ENCODE measurements at places on chromosomes 16 and 17. TPM values are rescaled to one million over a fixed set of nuclear protein-coding genes. Genes with fewer than 3 reads are reported as not detected.

The KRTAP9-2 gene
- total RNA-seq: not detected

The PIRT gene
- not detected for total RNA-seq

The C17orf100 gene
- 2.2 TPM for total RNA-seq

The PABPN1L gene
- total RNA-seq: 0.09 TPM

The ARHGAP23 gene
- 6.4 TPM for total RNA-seq

The AHSP gene
- total RNA-seq: 1,651 TPM

The HS3ST2 gene
- total RNA-seq: 0.14 TPM

The TBC1D26 gene
- total RNA-seq: not detected

The VTN gene
- 1,668 TPM for total RNA-seq

The CCDC154 gene
- not detected for total RNA-seq

DNA sequence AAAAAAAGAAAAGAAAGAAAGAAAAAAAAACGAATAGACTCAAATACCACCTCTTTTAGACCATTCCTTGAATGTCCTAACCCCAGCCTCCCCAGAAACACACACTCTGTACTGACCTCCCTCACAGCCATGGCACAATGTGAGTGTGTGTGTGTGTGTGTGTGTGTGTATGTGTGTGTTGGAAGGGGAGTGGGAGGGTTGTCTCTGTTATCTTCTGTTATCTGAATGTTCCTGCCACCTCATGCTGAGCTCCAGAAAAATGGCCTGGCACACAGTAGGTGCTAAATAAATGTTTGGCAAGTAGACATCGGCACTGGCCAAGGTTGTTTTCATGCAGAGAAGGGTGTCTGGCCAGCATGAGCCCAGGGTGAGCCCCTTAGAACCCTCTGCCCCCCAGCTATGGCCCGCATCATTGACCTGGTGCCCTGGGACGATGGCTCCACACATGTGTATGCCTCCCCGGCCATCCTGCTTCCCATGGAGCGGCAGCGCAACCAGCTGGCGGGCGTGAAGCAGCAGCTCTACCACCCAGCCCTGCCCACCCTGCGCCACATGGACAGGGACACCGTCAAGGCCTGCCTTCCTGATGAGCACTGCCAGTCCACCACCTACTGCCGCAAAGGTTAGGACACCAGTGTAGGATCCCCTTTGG, 6.6 kb upstream of the CNGB1 start:
- no peak for DNase-seq

GRCh38 chr17:79865351-79866210, 26.3 kb upstream of the CBX4 start:
- no peak for DNase-seq

DNA sequence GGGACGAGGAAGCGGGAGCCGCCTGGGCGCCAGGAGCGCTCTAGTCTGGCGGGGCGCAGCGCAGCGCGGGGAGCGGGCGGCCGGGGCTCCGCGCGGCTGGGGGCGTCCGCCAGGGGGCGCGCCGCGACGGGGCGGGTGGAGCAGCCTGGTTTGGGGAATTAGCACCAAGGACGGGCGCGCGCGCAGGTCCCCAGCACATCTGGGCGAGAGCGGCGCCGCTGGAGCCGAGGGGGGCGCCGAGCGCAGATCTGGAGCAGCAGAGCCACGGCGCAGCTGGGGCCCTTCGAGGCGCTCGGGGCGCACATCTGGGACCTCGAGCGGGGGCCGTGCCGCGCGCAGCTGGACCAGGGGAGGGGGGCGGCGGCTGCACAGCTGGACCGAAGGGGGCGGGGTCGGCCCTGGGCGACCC, at the start of gene NXPH3:
NXPH3 (plus strand) TSS at position 193 of the 409 bp plus-strand sequence. CDS start 349 bp downstream, outside the sequence.
- peak; percentile 68 for DNase-seq

DNA sequence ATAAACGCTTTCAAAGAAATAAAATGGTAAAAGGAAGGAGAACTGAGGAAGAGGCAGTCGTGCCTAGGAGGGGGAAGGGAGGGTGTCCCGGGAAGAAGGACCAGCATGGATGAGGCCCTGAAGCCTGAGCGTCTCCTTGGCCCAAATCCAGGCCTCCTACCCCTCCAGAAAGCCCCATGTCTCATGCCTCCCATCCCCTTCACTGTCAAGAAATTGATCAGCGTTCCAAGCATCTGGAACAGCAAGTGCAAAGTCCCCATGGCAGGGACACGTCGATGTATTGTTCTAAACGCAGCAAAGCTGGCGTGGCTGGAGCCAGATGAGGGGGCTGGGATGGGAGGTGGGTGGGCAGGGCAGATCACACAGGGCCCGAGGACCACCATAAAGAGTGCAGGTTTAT, 22.6 kb downstream of the SEC14L5 start:
- no peak for DNase-seq

- DNase-seq: no peak
Measured at GRCh38 chr16:61277849-61278248, 758.4 kb downstream of the CDH8 start.

DNA sequence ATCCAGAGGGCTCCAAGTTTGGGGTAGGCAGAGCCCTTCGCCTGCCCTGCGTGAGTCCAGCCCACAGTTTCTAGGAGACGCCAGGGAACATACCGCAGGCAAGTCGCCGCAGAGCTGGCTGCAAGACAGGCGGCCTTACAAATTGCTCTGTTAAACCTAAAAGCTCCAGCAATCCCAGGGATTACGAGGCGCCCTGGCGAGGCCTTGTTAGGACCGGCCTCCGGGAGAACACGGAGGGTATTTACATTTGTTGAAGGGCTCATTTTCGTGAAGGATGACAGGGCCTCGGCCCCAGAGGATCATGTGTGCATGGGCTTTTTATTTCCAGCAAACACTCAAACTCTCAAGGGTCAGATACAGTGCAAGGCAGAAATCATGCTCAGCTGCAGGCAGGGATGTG, 77.6 kb upstream of the FOXF1 start:
- DNase-seq: no peak

GRCh38 chr16:1532081-1532760, 1.2 kb upstream of the TMEM204 start:
- no peak for DNase-seq

- peak; percentile 35 for DNase-seq
Measured at GRCh38 chr16:154217-155030, 2.0 kb downstream of the HBZ start.

GRCh38 chr17:77838748-77839697, 119.5 kb upstream of the TNRC6C start:
- no peak for DNase-seq

DNA sequence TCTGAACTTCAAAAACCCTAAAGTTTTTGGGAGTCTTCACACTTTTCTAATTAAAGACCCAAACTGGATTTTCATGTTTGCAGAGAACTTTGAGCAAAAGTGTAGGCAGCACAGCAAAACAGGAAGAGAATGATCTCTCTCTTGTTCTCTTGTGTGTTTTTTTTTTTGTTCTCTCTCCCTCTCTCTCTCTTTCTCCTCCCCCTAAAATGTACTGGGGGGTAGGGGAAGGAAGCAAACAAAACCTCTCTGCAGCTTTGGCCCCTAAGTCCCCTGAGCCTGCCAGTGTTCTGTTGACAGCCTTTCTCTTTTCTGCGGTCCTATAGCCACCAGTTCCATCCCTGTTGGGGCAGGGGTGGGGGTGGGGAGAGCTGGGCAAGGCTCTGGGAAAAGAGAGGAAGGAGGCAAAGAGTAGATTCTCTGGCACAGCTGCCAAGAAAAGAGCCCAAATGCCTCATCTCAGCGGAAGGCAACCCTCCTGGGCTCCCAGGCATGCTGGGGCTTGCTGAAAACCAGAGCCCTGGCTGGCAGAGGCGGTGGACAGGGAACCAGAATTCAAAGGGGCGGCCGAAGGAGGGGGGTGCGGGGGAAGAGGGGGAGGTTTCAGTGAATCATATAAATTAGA, 295.3 kb downstream of the SOX9 start:
- DNase-seq: no peak

DNA sequence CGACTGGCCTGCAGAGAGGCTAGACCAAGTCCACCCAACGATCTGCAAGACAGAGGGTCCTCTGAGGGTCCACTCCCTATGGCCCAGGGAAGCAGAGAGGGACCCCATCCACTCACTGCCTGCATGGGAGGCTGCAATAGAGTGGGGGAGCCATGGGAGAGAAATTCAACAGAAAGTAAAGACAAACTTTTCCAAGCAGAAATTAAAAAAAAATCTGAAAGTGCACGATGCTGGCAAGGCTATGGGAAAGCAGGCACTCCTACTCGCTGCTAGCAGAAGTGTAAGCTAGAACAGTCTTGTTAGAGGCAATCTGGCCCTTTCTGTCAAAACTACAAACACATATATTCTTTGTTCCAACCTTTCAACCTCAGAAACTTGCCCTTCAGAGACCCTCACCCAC, 85.4 kb downstream of the GAS7 start:
- DNase-seq: no peak

DNA sequence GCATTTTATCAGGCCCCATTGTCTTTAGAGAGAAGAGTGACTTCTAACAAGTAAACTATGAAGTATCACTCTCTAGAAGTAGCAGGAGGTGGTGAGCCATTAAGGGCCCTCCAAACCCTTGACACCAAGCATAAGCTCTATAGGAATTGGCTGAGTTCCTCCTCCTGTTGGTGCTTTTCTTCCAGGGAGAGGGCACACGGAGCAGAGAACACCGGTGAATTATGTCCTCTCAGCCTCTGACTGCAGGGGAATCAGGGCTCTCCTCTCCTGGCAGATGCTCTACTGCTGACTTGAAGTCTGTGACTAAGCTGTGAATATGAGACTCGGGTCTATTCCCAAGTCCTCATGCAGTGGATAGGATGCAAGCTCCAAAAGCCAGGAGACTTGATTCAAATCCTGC, 32.3 kb downstream of the CHD9 start:
- DNase-seq: no peak

- DNase-seq: no peak
Measured at GRCh38 chr16:50254072-50254471, 12.3 kb upstream of the ADCY7 start.

DNA sequence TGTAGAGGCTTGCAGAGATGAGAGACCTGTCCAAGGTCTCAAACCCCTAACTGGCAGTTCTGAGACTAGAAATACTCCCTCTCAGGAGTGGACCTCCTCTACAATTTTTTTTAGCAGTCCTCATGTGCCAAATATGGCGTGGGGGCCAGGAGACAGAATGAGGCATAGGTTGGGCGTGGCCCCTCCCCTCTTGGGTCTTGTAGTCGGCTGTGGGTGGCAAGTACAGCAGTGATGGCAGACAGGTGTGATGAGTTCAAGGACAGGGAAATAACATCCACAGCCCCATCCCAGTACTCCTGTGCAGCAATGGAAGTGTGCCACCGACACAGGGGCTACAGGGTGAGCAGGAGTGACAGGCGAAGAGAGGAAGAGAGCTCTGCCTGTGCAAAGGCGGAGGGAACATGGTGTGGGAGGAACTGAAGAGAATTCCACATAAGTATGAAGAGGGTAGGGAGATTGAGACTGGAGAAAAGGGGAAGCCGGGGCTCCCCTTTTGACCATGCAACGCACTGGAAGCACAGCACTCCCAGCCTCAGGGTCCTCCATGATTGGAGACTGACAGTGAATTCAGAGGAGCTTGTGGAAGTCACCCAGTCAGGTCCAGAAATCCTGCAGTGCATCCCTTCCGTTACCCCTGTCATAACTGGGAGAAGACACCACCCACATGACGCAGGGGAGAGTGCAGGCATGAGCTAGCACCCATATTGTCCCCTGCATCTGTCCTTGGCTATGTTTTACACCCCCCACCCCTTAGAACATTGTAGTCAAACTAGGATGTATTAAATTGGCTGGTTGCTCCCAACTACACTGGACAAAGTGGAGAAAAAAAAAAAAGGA, 14.8 kb upstream of the CETP start:
- no peak for DNase-seq

DNA sequence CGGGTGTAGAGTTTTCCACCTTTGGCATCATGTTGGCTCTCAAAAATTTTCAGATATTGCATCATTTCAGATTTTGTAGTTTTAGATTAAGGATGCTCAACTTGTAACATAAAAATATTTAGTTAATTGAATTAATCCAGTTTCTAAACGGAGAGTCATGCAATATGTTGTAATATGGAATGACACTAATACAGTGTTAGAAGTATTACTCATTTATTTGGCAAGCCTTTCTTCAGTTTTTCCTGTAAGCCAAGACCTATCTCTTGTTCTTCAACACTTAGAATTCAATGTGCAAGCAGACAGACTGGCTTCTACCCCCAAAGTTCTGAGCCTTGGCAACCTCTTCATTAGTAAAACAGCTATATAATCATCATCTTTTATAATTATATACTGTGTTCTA, 985.0 kb upstream of the GOT2 start:
- DNase-seq: no peak

- no peak for DNase-seq
Measured at GRCh38 chr17:42026857-42027589, 7.1 kb downstream of the NKIRAS2 start.
